ENCODE measurements at places on chromosomes 6 and 20.

- no peak for DNase-seq
Observed at GRCh38 chr6:36979347-36979742, 6.7 kb downstream of the MTCH1 start.

- no peak for DNase-seq
Observed at GRCh38 chr6:41162687-41163418, at the start of gene TREM2. Gene TREM2 (minus strand): TSS chr6:41163116. CDS start chr6:41163082, 34 bp downstream.

DNA sequence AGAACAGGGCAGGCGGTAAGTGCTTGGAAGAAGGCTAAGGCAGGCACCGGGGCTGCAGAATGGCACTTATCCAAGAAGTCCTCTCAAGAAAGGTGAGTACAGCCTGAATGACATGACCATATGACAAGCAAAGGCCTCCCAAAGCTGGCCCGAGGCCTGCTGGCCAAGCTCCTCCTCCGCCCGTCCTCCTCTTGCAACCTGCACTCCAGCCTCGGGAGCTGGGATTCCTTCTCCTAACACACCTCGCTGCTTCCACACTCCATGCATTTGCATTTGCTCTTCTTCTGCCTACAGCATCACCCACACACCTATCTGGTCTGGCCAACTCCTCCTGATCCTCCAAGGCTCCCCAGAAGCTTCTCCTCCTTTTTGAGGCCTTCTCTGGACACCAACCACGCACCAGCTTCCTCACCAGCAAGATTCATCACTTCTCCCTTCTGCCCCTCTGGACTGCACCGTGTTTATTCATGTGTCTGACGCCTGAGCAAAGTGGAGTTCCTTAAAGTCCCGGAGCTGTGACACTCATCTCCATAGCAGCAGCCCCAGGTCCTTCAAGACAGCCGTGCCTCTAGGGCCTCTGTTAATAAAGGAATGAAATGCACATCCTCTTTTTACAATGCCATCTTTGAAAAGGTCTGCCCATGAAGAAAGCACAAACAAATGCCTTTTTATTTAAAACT, 32.3 kb downstream of the CNKSR3 start:
- no peak for DNase-seq

DNA sequence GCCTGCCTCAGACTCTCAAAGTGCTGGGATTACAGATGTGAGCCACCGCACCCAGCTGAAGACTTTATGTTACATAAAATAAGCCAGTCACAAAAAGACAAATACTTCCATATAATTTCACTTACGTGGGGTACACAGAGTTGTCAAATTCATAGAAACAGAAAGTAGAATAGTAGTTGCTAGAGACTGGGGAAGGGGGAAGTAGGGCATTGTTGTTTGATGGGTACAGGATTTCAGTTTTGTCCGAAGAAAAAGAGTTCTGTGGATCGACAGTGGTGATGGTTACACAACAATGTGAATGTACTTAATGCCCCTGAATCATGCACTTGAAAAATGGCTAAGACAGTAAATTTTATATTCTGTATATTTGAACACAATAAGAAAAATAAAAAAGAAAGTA, 41.6 kb upstream of the ANKEF1 start:
- DNase-seq, result no peak

DNA sequence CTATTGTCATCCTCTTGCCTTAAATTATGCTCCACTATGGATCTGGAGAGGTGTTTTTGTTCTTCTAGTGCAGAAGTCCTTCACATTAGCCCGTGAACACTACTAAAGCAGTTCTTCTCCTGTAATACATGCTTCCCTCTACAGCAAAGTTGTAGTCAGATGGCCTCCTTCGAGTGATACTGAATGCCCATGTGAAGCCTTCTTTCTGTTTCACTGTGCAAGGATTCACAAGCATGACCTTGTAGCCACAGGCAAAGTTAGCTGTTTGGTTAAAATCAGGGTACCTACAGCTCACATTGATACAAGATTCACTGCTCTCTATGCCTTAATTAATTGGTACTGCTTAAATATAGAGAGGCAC, 47.6 kb downstream of the ARHGAP18 start:
- DNase-seq, result no peak

GRCh38 chr6:162615016-162615705, 112.4 kb downstream of the PRKN start:
- no peak for DNase-seq

- no peak for DNase-seq
Observed at GRCh38 chr6:154356690-154357089, at the start of gene IPCEF1. Gene IPCEF1 (minus strand): TSS chr6:154356803. CDS start chr6:154265947, 90,856 bp downstream.

DNA sequence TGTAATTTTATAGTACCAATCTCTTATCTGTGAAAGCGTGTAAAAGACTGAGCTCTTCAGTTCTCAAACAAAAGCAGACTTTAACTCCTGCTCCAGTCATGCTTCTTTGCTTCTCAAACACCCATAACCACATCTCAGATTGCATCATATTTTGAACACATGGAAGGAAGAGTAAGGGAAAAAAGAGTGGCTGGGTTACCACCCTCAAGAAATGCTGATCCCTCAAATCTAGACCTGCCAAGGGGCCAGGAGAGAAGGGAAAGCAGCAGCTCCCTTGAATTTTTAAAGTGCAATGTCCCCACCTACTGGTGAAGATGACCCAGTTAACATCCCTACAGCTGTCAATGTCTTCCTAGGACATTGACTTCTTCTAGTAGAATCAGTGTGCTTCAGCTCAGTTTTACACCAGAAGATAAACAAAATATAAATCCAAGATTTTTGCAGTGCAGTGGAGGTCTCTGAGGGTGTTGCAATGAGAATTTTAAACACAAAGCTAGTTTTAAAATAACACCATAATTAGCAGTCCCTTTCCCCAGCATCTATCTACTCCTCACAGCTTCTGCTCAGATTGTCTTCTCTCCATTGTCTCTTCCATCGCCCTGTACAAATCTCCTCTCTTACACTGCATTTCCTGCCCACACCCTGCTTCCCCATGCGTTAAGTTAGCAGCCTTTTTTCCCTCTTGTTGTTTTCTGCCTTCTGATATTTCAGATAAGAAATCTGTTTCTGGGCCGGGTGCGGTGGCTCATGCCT, 22.6 kb upstream of the HLA-DQB2 start:
- DNase-seq, result no peak

DNA sequence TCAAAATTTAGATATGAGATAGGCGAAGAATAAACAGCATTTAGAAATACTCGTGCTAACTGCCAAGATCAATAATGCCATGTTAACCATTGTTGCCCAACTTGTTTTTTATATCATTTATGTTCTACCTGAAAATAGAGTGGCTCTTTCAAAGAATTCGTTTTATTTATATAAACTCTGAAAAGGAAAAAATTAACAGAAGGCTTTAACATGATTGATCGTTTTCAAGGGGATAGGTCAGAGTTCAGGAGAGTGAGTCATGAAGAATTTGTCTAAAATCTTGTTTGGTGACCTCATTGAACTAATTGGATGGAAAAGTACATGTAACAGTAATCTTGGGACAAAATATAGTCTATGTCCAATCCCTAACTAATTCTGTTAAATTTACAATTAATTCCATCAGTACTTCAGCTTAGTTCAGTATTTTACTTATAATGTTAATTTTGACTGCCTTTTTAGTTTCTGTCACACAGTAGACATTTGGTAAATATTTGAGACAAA, 11.1 kb upstream of the ELOVL2 start:
- DNase-seq, result no peak

DNA sequence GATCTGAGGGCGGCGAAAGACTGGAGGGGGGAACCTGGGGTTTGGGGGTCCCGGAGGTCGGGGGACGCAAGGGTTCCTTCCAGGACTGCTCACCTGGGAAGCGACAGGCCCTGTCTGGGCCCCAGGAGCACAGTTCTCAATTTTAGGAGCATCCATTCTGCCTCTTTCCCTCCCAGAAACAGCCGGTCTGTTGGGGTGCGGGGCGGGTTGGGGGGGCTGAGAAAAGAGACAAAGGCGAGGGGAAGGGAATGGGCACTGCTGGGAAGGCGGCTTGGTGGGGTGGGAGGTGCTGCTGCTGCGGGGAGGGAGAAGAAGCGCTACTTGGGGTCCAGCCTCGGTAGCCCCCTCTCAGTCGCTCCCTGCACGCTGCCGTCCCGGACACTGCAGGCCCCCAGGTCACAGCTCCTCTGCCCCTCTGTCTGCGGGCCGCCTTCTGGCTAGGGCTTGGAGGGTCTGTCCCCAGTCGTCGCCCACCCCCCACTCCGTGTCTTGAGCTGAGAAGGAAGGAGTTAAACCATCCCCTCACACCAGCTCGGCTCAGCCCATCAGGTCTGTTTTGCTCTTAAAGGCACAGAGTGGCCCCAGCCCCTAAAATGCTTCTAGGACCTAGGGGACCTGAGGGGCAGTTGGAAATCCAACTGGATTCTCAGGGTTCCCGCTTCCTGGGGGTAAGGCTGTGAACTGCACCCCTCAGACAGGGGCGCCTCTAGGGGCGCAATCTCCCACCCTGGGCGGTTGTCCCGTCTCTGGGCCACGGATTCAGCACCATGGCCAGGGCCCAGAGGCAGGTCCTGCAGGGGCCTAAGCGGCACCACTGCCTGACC, 690 bp downstream of the GDAP1L1 start:
- peak; percentile 17 for DNase-seq

GRCh38 chr6:52534966-52535390, 41.9 kb downstream of the TRAM2 start:
- DNase-seq, result no peak

GRCh38 chr6:17714879-17715851, 8.4 kb upstream of the NUP153 start:
- no peak for DNase-seq

DNA sequence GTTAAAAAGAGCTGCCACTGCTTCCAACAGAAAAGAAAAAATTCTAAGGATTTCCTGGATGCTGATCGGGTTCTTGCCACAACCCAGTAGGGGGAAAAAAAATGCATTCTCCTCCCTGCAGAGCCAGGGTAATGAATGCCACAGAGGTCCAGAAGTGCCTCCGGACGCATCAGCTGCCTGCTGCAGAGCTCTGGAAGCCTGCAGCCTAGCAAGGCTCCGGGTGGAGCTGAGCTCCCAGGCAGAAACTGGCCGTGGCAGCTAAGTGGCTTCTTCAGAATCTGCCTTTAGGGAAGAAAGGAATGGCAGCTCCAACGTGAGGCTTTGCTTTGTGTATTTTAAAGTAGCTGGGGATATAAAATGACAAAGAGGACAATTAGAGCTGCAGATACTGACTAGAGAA, 155.0 kb downstream of the CFAP61 start:
- DNase-seq, result no peak

DNA sequence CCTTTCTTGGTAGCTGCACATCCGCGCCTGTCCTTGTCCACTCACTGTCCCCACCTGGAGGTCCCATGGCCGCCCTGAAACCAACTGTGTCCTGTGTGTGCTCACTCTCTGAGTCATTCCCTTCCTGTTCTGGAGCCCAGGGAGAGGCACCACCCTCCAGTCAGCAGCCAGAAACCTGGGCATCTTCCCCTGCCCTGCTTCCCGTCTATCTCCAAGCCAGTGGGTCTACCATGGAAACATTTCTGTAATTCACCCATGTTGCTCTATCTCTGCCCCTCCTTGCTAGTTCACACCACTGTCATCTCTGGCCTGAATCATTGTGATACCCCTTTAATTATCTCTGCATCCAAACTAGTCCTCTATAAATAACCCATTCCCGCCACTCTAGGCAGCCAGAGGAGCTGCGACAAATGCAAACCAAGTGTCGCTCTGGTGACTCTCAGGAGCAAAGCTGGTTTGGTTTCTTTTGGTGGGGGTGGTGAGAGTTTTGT, 28.8 kb upstream of the SYNJ2 start:
- no peak for DNase-seq

DNA sequence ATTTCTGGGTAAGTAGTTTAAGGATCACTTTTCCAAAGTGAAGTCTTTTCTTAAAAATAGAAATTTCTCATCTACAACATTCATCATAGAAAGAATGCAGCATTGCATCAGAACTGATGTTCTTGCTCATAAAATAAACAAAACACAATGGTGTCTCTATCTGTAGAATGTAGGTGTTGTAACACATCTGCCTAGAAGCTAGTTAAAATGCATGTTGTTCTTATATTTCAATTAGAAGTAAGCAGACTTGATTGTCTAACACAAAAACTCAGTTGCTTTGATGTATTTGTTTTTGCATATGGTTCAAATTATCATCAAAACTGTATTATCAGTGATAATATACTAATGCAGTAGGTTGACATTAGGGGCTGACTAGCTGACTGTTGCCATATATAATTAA, 654.7 kb upstream of the FLRT3 start:
- no peak for DNase-seq

Measured in stimulated activated CD8-positive, alpha-beta memory T cell treated with anti-CD3 and anti-CD28 coated beads, Interleukin-4, amount 100 ng/mL, for 24 hours (primary cell).